Osteoblast (primary cell): ENCODE measurements at places on chromosomes 1 and 21. TPM values are rescaled to one million over a fixed set of nuclear protein-coding genes. Genes with fewer than 3 reads are reported as not detected.

The SMCP gene
- not detected in 2 replicates for total RNA-seq

The ARPC5 gene
- total RNA-seq = 156 and 157 TPM in 2 replicates

The LCA5L gene
- total RNA-seq = 2.2 and 2.9 TPM in 2 replicates

The HSF2BP gene
- total RNA-seq = 1.8 and 2.1 TPM in 2 replicates

The NPPB gene
- not detected in 2 replicates for total RNA-seq

The TMEM125 gene
- not detected in 2 replicates for total RNA-seq

The C1orf94 gene
- total RNA-seq = not detected in 2 replicates

The ZBTB8A gene
- total RNA-seq = 9.8 and 10.6 TPM in 2 replicates

The SMPDL3B gene
- total RNA-seq = under 0.01 TPM in 1 of 2 replicates, not detected in the other

The NR5A2 gene
- not detected in 2 replicates for total RNA-seq

The MSH4 gene
- total RNA-seq = under 0.01 and 0.29 TPM in 2 replicates

The KMO gene
- under 0.01 and 0.36 TPM in 2 replicates for total RNA-seq

The LHX8 gene
- not detected in 2 replicates for total RNA-seq
